ENCODE measurements at places on chromosomes 1 and 21.

DNA sequence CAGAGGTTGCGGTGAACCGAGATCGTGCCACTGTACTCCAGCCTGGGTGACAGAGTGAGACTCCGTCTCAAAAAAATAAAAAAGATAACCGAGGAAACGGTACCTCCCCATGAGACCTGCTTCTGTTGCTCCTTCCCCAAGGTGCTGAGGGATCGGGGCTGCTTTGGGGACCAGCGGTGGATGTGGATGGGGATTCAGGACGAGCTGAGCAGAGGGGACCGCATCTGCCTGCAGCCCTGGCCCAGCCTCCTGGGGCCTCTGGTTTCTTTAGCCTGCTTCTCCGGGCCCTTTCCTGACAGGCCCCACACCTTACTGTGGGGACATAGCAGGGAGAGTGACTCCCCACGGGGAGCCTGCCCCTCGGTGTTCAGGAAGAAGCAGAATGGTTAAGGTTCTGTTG lies 17.1 kb downstream of the SLC66A1 start:
- no peak for DNase-seq

GRCh38 chr1:94713472-94714141 lies 106.5 kb upstream of the SLC44A3 start:
- no peak for DNase-seq

DNA sequence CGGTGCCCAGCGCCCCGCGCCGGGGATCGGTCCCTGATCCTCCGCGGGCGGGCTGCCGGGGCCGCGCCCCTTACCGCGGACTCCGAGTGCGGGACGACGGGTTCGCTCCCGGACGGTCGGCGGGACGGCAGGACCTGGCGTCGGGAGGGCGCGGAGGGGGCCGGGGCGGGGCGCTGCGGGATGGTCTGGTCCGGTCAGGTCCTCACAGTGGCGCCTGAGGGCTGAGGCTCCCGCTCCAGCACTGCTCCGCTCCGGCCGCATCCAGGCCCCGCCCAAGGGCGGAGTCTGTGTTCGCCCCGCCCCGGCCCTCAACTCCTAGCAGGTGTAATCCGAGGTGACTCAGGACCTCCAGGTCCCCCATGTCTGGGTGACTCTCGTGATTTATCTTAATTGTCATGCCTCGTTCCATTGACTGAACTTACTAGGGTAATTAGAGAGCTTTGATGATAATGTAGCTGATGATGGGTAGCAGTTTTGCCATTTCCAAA lies at the start of gene RAB3B:
RAB3B (minus strand) TSS at position 223 of the 488 bp plus-strand sequence. CDS start 13,583 bp downstream, outside the sequence.
- peak; percentile 17 for DNase-seq

- DNase-seq = no peak
Observed at GRCh38 chr1:231676487-231676886, 49.9 kb downstream of the DISC1 start.

DNA sequence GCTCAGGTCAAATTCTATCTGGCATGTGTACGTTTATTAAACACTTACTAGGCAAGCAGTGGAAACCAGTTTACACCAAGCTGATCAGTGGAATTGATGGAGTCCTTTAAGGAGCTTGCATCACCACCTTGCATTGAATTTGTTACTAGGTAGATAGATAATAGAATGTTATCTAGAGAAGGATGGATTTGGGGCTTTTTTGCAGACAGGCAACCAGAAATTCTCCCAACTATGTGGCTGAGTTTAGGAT lies 44.9 kb downstream of the HHAT start:
- DNase-seq = no peak

DNA sequence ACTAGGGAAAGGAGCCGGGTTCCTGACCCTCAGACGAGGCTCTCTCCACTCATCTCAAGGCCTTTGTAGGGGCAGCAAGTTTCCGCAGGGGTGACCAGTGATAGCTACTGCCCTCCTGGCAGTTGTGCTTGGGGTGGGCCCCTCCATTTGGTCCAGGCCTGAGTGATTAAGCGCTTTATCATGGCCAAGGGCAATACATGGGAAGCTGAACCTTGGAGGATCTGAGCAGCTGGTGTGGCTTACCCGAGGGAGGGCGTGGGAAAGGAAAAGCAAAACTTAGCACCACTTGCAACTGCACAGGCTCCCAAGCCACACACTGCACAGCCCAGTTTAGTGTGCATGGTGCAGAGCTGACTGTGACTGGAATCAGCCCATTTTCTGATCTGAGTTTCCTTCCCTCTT lies 47.8 kb downstream of the GADD45A start:
- no peak for DNase-seq

- DNase-seq = no peak
Observed at GRCh38 chr1:152436593-152437496, 22.8 kb upstream of the CRNN start.

GRCh38 chr1:234842726-234843641 lies 233.0 kb upstream of the IRF2BP2 start:
- peak; percentile 24 for DNase-seq

DNA sequence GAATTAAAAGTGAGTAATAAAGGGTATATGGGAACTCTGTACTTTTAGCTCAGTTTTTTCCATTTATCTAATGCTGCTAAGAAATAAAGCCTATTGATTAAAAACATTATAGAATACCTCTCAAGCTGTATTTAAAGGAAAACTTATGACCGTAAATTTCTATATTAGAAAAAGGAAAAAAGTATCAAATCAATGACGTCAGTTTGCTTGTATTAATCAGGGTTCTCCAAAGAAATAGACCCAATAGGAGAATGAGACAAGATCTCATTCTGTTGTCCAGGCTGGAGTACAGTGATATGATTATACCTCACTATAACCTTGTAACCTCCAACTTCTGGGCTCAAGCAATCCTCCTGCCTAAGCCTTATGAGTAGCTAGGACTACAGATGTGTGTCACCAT lies 15.4 kb upstream of the LRIF1 start:
- no peak for DNase-seq

DNA sequence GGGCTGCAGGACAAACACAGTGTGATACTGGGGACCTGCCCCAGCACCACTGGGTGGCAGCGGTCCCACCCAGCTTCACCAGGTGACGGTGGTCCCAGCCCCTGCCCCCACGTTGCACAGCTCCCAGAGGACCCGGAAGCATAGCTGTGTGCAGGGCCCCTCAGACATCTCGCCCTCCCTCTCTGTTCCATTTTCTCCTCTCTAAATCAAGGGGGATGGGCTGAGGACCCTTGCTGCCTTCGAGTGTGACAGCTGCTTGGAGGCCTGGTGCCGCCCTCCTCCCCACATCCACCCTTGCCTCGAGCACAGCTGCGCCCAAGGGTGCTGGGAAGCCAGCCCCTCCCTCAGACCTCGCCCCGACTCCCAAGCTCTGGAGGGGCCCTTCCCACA lies 16.1 kb upstream of the LRRC3 start:
- no peak for DNase-seq

DNA sequence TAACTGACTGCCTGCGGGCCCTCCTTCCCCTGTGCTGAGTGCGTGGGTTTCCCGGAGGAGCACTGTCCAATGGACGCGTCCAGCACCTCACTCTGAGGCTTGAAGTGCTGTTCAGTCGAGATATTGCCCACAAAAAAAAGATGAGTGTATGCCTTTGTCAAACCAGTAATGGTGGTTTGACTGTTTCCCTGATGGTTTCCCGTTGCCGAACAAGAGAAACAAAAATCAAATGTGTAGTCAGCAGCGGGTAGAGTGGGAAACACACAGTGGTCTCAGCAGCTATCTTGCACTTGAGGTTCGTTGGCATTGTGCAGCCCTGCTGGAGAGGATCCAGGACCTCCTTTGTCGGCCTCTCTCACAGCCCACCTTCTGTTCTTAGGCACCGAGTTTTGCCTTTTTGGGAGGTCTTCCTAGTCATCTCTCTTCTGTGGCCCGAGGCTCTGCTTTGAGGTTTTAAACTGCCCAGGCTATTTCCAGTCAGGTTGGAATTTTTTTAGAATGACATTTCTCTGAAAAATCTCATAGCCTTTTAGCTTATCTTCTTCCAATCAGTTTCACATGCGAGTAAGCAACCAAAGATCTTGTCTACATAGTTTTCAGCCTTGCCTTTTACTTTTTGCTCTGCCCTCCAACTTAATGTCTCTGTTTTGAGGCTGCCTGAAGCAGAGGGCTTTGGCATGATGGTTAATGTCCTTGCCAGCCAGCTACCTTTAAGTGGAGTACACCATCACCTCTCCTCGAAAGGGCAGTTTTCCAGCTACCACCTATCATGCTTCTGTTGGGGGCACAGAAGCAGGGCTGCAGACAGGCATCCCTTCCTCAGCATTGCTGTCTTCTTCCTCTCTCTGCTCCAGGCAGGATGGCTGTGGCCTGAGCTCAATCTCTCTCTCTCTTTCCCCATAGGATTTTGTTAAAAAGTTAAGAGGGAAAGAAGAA lies 132.3 kb downstream of the URB2 start:
- DNase-seq = no peak

DNA sequence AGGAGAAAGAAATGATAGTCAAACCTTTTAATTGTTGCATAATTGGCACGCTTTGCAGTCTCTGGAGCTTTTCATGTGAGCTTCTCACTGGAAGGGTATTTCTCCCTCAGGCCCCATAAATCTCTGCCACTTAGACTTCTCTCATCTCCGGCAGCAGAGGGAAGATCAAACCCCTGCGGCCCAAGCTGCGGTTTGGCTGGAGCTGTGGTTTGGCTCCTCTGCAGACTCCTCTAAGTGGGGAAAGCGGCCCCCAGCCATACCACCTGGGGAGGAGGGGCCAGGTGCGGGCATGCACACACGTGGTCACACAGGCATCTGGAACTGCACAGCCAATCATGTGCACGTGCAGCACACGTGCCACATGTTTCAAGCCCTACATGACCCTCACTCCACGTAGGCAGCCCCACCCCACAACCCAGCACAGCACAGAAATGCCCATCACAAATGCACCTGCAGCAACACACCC lies 58.3 kb downstream of the UBE2T start:
- DNase-seq = no peak

DNA sequence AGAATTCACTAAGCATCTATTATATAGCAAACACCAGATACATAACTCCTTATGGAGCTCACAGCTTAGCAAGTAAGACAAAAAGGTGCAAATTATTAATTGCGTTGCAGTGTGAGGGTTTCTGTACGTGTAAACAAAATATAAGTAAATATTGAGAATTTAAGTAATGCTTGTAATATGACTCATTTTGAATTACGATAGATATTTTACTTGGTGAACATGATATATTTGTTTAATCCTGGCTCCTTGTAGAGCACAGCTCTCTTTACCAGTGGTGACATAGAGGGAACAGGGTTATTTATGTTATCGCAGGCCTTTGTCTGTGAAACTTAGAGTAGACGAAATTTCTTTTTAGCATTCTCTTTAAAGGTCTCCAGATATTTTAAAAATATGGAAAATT lies 36.4 kb downstream of the LYPLAL1 start:
- DNase-seq = no peak

DNA sequence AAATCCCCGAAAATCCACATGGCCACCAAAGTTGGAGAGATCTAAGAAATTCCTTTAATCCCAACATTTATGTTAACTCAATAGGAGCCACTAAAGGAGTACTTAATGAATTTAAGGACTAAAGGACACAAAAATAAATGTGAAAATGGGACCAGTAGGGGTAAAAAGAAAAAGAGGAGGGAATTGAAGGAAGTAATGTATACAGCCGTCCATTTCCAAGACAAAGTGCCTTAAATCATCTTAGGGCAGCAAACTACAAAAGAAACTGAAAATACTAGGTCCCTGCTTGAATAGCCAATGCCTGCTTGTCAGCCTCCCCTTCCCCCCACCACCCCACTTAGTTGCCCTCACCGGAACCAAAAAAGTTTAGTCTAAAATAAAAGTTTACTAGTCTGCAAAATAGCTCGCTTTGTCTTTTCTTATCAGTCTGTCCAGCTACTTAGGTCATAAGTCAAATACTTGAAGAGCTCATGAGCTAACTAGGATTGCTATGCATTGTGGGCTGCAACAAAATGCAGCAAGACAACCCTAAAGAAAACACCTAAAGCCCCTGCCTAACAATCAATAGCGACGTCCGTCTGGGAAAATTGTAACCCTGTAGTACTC lies 66.3 kb upstream of the TLR5 start:
- DNase-seq = no peak

GRCh38 chr1:14698314-14698713 lies 99.8 kb downstream of the KAZN start:
- DNase-seq = no peak

- no peak for DNase-seq
Observed at GRCh38 chr1:209302779-209303568, 280.5 kb upstream of the CAMK1G start.

DNA sequence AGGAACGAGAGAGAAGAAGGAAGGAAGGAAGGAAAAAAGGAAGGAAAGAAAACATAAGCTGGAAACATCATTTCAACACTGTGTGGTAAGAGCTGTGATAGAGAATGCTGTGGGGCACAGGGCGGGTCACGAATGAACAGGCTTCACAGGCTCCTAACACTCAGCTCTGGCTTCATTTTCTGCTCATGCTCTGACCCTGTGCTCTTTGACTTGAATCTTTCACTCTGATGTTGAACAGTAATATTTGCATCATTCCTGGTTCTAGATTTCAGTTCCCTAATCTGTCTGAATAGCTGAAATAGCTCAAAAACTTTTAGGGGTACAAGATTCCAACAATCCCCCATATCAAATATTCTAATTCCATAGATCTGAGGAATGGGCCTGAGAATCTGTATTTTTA lies 207.3 kb downstream of the LHX8 start:
- DNase-seq = no peak

- no peak for DNase-seq
Observed at GRCh38 chr1:172460177-172460576, 16.3 kb upstream of the PIGC start.

Data from activated CD4-positive, CD25-positive, alpha-beta regulatory T cell (primary cell).